ENCODE measurements at places on chromosomes 2 and 18. TPM values are rescaled to one million over a fixed set of nuclear protein-coding genes. Genes with fewer than 3 reads are reported as not detected.

NT5DC4 gene
- total RNA-seq = 4.0 TPM

DNA sequence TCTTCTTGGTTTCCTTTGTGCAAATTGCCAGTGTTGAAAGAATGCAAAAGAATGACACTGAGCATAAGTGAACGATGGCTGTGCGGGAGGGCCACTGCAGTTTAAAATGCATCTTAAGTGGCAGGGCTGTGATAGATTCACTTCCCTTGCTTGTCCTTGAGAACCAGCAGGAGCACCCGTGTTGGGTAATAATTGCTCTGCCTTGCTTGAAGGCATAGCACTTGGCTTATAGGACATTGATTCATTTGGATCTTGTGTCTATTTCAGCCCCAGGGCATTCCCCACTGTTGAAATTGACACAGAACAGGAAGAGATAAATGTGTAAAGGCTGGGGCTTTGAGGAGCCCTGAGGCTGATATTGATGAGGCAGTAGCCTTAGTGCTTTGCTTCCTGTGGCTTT is 1003.7 kb upstream of the GYPC start:
- H3K4me1 ChIP-seq = no peaks in the 10 kb centered on the region
- no peaks in the 10 kb centered on the region for H3K27me3 ChIP-seq
- no peak for DNase-seq
- no peak overlapping the region for H3K27ac ChIP-seq
- H3K36me3 ChIP-seq = no peaks in the 10 kb centered on the region

- H3K27me3 ChIP-seq = no peaks in the 10 kb centered on the region
- DNase-seq = no peak
- no peaks in the 10 kb centered on the region for H3K4me1 ChIP-seq
- H3K27ac ChIP-seq = no peak overlapping the region
Measured at GRCh38 chr2:2703172-2703571, 372.1 kb upstream of the MYT1L start.

GRCh38 chr2:127048969-127049897 is 57.7 kb downstream of the BIN1 start:
- no peaks in the 10 kb centered on the region for H3K27me3 ChIP-seq
- H3K36me3 ChIP-seq = peaks cover 2% of the 10 kb centered on the region
- H3K4me3 ChIP-seq = no peak overlapping the region
- no peak overlapping the region for H3K27ac ChIP-seq
- H3K4me1 ChIP-seq = peaks cover 7% of the 10 kb centered on the region

- no peaks in the 10 kb centered on the region for H3K4me1 ChIP-seq
- no peak for DNase-seq
- no peaks in the 10 kb centered on the region for H3K27me3 ChIP-seq
- no peak overlapping the region for H3K27ac ChIP-seq
- H3K4me3 ChIP-seq = no peak overlapping the region
Measured at GRCh38 chr18:75491361-75491760, 63.9 kb upstream of the SMIM21 start.

Data from Caco-2 (cell line).